Right ventricle myocardium superior (tissue), 1 donor: ENCODE measurements at places on chromosomes 5 and 9.

GRCh38 chr9:134046894-134047681, 20.7 kb downstream of the BRD3 start:
- no peak for DNase-seq

- DNase-seq, result no peak
Observed at GRCh38 chr5:77985247-77985646, 209.1 kb upstream of the TBCA start.

GRCh38 chr5:17713301-17713700, 79.0 kb downstream of the TAF11L14 start:
- DNase-seq, result no peak

GRCh38 chr5:159163701-159164046, 45.7 kb downstream of the RNF145 start:
- no peak for DNase-seq

- DNase-seq, result no peak
Observed at GRCh38 chr9:125239631-125240597, 1.2 kb downstream of the HSPA5 start.

DNA sequence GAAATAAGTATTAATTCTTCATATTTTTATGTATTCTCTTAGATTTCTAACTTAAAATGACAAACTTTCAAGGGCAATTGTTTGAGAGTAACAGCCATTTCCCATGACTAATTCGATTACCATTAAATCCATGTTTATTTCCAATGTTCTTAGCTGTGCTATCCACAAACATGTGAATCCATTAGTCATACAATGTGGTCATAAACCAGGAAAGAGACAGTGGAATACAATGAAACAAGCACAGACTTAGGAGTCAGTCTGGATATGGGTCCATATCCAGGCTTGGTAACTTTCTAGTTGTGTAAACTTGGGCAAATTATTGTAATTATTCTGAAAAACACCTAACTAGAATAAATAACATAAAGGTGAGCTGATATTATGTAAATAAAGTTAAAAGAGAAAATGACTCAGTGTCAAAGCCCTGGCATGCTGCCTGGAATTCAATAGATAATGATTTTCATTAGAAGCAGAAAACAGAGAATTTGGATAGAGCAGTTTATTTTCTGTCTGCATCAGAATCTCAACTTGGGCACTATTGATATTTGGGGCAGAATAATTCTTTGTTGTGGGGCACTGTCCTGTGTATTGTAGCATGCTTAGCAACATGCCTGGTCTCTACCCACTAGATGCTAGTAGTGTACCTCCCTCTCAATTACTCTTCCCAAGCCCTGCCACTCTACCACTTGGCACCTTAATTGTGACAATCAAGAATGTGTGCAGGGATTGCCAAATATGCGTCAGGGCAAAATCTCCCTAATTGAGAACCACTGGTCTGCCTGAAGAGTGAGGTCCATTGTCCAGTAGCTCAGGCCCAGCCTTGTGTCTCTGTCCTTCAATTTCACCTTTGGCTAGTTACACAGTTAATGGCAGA, 44.7 kb upstream of the SLC27A6 start:
- no peak for DNase-seq

- DNase-seq, result peak; percentile 73
Observed at GRCh38 chr5:139668064-139668880, 20.1 kb downstream of the CXXC5 start.

- no peak for DNase-seq
Observed at GRCh38 chr5:126641387-126641786, 40.6 kb downstream of the PHAX start.

DNA sequence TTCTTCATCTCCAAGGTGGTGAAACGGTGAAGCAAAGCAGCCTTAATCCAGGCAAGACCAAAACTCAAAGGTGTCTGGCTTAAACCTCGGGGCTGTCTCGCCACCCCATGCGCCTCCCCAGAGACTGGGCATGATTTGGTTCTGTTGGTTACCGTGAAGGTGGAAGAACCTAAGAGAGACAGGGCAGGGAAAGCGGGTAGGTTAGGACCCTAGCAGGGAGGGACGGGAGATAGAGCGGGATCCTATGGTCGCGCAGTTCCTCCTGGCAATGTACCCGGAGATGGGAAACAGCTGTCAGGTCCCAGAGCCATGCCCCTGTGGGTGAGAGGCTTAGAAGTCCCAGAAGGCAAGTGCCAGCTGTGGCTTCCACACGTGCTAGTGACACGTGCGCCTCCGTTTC, 418.3 kb upstream of the IRX1 start:
- DNase-seq, result no peak

GRCh38 chr5:61141801-61142200, 20.5 kb downstream of the SMIM15 start:
- no peak for DNase-seq

- DNase-seq, result peak; percentile 67
Observed at GRCh38 chr5:33936004-33936380, 194 bp upstream of the RXFP3 start.

DNA sequence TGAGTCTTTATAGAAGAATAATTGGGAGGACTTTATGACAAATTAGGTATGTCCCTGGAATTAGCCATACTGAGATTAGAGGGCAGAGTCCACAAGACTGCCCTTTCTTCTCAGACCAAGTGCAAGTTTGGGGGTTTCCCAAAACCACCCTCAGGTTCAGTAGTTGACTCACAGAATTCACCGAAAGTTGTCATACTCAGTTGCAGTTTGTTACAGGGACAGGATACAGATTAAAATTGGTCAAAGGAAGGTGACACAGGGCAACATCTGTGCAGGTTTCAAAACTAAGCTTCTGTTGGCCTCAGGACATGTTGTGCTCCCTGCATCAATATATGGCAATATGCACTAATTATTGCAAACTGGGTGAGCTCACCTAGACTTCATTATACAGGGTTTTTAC, 3.8 kb downstream of the RANBP17 start:
- DNase-seq, result no peak

- DNase-seq, result no peak
Observed at GRCh38 chr5:76637490-76637889, 14.3 kb upstream of the F2RL2 start.

GRCh38 chr5:112604732-112605630, 132.7 kb upstream of the APC start:
- no peak for DNase-seq

DNA sequence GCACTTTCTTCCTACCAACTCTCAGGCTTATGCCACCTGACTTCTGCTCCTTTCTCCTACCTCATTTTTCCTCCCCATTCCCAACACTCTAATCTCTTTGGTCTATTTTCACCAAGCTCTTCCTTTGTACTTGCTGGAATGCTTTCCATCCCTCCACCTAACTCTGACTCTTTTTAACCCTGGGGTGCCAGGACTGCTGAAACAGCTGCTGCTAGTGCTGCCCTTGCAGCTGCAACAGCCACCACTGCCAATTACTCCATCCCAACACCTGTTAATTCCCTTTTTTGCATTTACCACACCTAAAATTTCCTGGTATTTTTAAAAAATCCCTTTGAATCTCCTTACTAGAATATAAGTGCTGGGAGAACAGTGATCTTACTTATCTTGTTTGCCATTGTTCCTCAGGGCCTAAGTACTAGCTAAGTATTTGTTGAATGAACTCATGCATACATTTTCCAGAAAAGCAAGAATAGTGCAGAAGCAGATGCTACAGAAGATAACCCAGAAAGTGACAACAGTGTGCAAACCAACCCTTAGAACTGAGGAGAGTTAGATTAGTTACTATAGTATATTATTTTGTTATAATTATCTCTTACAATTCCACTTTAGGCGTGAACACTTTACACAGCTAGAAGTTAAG, 11.5 kb downstream of the NADK2 start:
- DNase-seq, result no peak

DNA sequence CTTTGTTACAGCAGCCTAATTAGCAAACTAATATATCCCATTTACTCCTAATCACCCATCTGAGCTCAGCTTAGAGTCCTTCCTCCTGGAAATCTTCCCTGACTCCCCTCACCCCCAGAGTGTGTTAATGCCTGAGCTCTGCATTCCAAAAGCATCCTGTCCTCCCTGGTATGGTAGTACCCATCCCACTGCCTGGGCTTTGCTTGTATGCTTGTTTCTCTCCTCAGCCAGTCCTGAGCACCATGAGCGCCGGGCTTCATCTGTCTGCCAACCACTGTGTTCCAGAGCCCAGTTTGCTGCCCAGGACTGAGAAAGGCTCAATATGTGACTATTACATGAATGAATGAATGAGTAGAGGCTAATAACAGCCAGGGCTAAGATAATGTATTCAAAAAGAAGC, 272.4 kb downstream of the CDK5RAP2 start:
- DNase-seq, result no peak

GRCh38 chr5:73540192-73540591, 25.2 kb downstream of the ANKRA2 start:
- no peak for DNase-seq

GRCh38 chr9:120619751-120620655, 40.0 kb upstream of the CDK5RAP2 start:
- no peak for DNase-seq

GRCh38 chr5:10538103-10538788, 25.6 kb upstream of the ANKRD33B start:
- DNase-seq, result no peak

DNA sequence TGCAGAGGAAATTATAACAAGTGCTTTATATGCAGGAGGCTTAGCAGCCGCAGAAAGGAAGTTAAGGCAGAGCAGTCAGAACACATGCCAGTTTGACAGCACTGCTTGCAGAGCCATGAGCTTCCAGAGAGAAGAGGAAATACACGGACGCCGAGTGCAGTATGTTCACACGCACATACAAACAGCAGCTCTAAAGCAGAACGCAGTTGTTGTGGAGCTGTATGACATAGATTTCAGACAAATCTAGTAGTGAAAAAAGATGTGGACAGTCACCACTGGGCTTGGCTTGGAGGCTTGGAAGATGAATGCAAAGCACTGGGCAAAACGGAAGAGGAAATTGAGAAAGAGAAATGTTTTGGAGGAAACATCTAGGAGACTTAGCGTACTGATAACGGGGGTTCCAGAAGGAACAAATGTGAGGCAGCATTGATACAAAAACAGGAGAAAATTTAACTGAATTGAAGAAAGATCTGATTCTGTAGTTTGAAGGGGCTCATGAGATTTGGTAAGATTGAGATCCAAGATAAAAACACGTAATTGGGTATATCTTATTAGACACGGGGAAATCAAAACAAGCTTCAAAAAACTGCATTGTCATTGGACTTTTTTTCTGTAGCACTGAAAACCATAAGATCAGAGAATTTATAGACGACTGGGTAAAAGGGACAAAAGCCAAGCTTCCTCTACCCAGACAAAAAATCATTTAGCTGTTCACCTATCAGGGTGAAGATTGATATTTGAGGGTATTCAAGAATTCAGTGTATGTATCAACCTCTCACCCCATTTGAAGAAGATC, 19.6 kb upstream of the ROPN1L start:
- no peak for DNase-seq

DNA sequence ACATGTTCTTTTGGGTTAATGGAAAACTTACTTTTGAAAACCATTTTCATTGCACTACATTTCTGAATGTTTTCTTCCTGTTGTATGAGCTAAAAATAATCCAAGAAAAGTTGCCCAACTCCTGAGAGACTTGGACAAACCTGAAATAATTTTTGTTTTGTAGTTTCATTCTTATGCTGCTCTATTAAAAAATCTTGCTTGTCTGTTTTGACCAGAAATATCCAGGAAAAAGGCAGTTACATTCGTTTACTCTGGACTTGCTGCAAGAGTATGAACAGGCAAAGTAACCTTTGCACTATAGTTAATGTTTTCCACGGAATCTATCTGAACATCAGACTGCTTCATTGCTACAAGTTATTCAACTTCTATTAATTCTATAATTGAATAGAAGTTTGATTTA, 200.1 kb upstream of the DAB2 start:
- no peak for DNase-seq

- no peak for DNase-seq
Observed at GRCh38 chr5:116534964-116535651, 39.5 kb downstream of the SEMA6A start.

- no peak for DNase-seq
Observed at GRCh38 chr5:64771736-64772135, 3.0 kb downstream of the CWC27 start.

DNA sequence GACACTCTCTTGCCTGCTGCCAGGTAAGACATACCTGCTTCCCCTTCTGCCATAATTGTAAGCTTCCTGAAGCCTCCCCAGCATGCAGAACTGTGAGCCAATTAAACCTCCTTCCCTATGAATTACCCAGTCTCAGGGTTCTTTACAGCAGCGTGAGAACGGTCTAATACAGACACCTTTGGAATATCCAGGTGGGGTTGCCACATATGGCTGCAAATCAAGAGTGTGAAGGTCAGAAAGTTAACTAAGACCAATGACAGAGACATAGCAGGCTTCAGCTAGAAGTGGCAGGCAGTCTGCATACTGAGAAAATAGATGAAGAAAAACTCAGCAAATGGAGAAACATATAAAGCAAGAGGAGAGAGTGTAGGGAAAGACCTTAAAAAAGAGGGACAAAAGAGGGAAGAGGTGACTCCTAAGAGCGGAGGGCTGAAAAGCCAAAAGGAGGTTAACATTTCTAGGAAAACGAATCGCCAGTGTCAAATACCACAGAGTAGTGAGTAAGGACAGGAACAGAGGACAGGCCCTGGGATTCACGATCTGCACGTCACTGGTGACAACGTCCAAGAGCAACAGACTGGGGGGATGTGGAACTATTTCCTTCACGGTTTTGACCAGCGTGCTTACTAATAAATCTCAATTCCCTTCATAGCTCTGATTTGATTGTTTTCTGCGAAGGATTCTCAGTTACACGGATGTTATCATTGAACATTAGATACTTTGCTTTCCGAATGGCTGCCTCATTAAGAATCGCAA, 1.7 kb upstream of the ACO1 start:
- DNase-seq, result no peak

- DNase-seq, result no peak
Observed at GRCh38 chr5:64693636-64694035, 3.3 kb downstream of the SHISAL2B start.

DNA sequence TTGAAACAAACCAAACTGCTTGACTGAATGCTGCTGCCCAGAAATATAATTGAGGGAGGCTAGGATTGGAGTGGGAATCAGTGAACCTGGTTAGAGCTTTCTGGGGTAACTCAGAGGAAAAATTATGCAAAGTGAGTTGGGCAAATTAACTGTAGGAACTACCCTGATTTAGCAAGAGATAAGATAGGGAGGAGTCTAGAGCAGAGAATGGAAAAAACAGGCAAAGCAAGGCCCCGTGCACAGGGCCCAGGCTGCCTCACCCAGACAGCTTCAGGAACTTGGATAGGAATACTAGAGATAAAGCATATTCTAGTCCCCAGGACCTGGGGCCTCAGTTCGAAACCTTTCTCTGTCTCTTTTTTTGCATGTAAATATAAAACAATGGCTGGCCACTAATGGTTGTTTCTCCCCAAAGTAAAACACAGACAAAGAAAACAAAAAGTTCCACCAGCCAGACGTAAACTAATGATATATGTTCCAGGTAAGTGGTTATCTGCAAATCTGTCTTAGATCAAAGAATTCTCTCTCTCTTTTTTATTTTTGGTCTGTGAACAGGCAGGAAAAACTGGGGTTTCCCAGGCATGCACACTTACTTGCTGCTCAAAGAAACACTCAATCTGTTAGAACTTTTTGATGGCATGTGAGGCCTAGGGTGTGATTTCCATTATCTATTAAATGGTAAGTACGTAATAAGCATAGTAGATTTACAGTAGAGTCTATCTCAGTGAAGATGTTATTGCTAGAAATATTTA, 168.1 kb upstream of the MAP3K1 start:
- DNase-seq, result no peak

- DNase-seq, result no peak
Observed at GRCh38 chr5:109089191-109089590, 320.6 kb downstream of the PJA2 start.
